ENCODE measurements at places on chromosomes 3 and 15.

GRCh38 chr3:44021651-44022594 is 219.8 kb upstream of the TOPAZ1 start:
- no peak for DNase-seq

DNA sequence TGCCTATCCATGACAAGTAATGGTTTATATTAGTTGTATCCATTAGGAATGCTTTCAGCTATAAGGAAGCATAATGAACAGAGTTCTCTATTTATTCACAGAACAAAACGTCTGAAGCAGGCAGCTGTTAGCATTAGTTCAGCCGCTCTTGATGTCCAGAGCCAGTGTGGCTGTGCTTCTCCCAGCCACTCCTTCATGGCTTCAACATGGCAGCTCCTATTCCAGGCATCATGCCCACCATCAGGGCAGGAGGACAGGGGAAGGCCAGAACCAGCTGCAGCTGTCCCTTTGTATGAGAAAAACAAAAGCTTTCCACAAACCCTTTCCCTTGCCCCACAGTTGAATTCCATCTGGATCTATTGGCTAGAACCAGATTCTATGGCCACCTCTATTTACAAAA is 12.9 kb upstream of the SNRK start:
- no peak for DNase-seq

DNA sequence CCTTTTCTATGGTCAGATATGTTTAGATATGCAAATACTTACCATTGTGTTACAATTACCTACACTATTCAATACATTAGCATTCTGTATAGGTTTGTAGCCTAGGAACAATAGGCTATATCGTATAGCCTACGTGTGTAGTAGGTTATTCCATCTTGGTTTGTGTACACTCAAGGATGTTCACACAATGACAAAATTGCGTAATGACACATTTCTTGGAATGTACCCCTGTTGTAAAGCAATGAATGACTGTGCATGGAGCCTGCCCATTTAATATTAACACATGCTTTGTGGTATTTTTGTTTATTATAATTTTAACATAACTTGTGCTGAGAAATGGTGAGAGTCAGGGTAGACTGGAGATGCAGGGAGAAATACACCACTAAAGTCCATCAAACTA is 154.9 kb downstream of the LEKR1 start:
- no peak for DNase-seq

DNA sequence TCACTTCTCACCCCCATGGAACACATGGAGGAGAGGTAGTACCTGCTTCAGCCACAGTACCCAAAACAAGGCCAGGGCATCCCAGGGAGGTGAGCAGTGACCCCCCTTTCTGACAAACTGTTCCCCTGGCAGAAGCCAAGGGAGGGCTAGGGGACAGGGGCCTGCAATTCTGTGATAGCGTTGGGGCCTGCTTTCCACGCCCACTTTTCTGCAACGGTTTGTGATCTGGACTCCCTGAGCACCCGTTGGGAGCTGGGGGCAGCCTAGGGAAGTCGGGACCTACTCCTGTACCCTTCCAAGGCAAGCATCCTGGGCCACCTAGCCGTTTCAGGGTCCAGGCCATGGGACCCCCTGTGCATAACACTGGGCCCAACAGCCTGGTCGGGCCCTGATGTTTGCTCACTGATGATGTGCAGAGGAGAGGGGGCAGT is 996 bp upstream of the DNAJA4 start:
- no peak for DNase-seq

DNA sequence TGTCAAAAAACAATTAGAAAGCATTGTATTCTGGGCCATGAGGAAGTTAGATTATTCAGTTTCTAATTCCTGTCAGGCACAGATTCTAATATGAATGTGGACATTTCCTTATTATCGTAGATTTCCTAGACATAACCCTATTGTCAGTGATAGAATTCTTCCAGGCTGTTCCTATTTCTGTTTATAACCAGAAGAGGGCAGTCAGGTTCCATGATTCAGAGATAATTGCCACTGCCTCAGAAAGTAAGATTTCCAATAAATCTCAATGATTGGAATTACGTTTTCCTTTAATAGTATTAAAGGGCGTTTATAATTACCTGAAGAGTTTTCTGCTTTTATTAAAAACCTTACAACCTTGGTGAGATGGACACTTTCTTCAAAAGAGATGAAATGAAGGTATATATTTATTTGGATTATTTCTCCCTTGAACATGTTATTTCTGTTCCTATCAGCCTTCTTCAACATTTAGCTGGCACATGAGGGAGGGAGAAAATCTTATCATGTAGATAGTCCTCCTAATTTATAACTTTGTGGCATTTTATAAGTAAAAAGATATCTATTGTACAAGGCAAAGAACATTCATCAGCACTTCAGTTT is 439.2 kb downstream of the MCTP2 start:
- DNase-seq, result no peak

DNA sequence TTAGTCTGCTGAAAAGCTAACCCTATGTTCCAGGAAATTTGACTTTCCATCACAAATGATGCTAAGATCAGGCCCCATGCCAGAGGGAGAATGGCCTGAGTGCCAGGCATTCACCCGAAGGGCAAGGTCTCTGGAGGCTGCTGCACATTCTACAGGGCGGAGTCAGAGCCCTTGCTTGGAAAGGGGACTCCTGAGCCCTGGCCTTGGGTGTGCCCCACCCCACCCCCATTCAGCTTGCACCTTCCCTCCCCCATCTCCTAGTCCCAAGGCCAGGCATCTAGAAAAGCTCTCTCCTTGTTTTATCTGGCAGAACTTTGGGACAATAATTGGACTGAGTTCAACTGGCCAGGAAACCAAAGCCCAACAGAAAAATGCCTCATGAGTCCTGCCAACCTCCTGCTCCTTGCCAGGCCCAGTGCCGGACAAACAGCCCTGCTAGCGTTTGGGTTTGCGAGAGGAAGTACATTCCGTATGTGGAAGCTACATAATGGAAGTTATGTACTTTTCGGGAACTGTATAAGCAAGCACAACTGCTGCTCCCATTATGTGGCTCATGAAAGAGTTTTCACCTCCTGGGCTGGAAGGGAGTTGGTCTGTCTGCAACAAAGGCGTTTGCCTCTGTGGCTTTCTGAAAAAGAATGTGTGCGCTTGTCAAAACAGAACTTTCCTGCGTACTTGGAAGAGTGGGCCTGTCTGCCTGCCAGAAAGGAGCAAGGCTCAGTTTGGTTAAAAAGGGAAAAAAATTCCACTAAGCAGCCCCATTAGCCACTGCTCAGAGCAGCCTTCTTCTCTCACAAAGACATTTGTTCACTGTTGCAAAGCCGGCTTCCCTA is 321.5 kb upstream of the CTNNB1 start:
- DNase-seq, result no peak

- no peak for DNase-seq
Observed at GRCh38 chr15:62858343-62858742, 184.2 kb upstream of the TPM1 start.

GRCh38 chr3:30502742-30503073 is 103.7 kb upstream of the TGFBR2 start:
- no peak for DNase-seq

- DNase-seq, result no peak
Observed at GRCh38 chr15:51955504-51955903, 16.1 kb downstream of the LEO1 start.

DNA sequence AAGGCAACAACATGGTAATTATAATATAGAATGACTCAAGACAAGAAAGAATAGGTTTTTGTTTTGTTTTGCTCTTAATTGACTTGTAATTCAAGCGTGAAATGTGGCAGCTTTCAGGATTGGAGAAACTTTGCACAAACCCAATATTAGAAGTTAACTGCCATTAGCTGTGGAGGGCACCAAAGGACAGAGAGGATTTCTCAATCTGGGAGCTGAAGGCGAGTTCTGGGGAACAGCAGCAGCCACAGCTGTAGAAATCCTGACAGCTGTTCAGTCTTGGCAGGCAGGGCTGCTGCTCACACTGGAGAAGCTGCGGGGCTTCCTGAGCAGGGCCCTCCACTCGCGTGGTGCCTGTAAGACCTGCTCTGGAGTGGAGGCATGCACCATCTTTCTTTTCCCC is 182.2 kb upstream of the IL12A start:
- DNase-seq, result no peak

DNA sequence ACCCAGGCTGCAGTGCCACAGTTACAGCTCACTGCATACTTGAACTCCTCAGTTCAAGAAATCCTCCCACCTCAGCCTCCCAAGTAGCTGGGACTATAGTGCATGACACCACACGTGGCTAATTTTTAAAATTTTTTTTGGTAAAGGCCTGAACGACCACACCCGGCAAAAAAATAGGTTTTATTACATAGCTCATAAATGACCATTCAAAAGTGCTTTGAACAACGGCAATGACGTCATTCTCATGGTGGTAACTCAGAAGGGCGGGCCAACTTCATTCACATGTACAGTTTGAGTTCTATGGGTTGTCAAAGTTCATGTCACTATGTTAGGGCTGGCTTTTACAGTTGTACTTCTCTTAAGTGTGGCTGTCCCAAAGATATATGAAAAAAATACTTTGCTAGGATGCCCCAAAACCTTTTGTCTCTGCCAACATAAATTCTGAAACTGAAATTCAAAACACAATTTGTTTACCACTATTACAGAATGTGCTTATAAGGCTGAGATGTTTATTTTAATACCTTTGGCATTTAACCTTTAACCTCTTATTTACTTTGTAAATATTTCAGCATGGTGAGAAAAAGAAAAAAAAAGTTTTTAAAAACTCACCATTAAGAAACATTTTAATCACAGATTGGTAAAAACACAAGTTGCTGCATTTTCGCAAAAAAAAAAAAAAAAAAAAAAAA is 6.2 kb downstream of the MYO1E start:
- DNase-seq, result no peak

GRCh38 chr3:63878394-63879060 is 14.9 kb downstream of the ATXN7 start:
- no peak for DNase-seq

DNA sequence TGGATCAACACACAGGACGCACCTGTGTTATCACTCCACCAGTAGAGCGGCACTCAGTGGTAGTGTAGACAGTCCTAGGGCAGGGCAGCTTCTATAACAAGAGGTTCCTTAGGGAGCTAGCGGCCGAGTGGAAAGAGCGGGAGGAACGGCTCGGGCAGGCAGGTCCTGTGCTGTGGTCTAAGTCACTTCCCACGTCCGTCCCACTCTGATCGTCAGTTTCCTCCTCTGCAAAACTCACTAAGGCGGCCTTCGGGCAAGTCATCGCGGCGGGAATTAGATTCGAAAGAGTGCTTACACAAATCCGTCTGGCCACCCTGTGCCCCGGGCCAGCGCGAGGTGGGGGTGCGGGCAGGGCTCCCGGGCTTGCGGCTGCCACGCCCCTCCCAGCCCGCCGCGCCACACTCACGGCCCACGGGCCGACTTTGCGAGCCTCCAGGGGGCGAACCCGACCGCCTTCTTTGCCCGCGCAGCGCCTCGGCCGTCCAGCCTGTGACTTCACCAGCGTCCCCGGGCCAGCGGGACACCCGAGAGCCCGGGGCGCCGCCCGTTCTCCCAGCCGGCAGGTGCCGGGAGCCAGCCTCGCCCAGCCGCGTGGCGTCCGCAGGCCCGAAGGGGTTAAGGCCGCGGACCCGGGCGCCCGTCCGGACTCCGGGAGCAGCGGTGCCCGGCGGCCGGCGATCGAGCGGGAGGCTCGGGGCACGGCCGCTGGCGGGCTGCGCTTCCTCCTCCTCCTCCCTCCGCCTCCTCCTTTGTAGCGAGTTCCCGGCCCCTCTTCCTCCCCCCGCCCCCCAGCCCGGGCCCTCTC is 416 bp upstream of the CORO2B start:
- DNase-seq, result no peak

DNA sequence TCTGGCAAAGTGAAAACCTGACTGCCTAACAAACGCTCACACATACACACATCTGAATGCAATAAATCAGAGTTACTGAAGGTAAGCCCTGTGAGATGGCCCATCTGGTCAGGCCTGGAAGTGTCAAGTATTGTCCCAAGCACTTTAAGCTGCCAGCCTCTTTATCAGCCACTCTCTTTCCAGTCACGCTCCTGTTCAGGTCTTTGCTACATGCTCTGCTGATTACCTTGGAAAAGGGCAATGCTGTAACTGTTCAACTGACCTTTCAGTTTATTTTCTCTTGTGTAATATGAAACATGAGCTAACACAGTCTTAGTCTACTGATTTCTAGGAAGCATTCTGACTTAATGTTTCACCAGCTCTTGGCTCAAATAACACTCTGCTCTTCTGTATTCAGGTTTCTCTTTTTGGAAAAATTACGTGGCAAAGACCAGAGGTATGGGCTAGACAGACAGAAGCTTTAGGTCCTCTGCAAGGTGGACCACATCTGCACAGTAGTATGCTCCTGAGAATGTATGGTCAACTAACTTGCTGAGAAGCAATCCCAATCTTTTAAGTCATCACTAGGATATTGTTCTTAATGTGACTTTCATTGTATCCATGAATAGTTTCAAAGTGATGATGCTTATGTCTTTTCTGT is 44.5 kb downstream of the GBE1 start:
- no peak for DNase-seq

- no peak for DNase-seq
Observed at GRCh38 chr3:135514060-135514448, 451.5 kb upstream of the PPP2R3A start.

DNA sequence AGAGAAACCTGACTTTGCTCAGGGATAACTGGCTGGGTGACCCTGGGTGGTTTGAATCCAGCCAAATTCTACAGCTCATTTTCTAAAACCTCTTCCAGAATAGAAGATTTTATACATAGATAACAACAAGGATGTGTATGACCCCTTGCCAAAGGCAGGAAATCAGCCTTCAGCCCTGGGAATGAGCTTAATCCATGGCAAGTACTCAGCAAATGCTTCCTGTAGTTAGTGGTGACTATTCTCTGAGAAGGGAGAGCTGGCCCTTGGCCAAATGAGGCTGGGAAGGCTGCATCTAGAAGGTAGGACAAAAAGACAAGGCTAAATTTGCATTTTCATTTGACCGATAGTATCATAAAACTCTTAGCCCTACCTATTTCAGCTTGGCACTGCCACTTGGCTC is 4.6 kb upstream of the HACD3 start:
- DNase-seq, result no peak

DNA sequence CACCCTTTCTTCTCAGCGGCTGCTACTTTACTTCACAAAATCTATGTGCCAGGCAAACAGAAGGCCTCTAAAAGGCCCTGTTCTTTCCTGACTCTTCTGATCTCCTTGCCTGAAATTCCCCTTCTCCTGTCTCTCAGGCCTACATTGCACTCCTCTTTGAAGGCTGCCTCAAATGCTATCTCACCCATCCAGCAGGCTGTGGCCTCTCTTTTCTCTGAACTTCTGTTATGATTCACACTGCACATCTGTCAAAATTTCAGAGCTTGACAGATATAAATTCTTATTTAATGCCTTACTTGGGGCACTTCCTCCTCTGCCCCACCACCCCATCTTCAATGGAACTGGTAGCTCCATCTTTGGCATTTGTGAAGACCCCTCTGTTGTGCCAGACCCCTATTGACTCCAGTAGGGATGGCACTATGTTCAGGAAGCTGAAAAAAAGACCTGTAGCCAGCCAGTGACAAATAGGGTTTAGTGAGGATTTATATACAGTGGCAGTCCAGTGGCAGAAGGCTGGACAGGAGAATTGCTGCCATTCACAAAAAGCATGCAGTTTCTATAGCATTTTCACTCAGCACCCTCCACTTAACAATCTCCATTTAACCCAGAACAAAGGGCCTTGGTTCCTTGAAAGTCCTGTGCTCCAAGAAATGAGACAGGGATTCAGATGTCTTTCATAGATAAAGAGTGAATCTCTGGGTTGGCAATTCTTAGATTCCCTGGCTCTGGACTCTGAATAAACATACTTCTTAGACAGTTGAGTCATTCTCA is 415.8 kb upstream of the GRM7 start:
- no peak for DNase-seq
